ENCODE measurements at places on chromosomes 7 and 10.

GRCh38 chr10:16611037-16611436 lies 89.4 kb upstream of the C1QL3 start:
- no peak for DNase-seq

GRCh38 chr7:157086508-157087187 lies 52.1 kb upstream of the UBE3C start:
- DNase-seq: no peak

- DNase-seq: no peak
Measured at GRCh38 chr10:60189861-60190475, 199.7 kb downstream of the ANK3 start.

DNA sequence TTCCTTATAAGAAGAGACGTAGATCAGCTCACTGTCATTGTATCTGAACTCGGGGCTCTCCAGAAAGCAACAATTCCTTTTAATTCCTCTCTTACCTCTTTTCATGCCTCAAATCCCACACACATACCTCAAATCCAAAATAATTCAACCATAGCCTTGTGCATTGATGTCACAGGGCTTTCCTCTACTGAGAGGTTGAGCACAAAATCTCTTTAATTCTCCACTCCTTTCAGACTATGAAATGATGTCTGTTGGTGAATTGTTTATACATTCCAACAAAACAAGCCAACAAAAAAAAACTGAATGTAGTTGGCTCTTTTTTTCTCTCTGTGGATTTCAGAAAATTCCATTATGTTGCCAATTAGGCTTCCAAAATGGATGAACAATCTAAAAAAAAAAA lies 53.2 kb downstream of the BPGM start:
- no peak for DNase-seq

GRCh38 chr7:99409192-99409572 lies 413 bp downstream of the BUD31 start:
- no peak for DNase-seq

All from inflammatory macrophage (primary cell).